ENCODE measurements at places on chromosomes 5 and 9. TPM values are rescaled to one million over a fixed set of nuclear protein-coding genes. Genes with fewer than 3 reads are reported as not detected.

PCDHA1 gene
- 2.7 TPM for total RNA-seq

TMEM167A gene
- 146 TPM for total RNA-seq

AIF1L gene
- total RNA-seq = 106 TPM

NPR3 gene
- 0.23 TPM for total RNA-seq

SPINK7 gene
- not detected for total RNA-seq

DNA sequence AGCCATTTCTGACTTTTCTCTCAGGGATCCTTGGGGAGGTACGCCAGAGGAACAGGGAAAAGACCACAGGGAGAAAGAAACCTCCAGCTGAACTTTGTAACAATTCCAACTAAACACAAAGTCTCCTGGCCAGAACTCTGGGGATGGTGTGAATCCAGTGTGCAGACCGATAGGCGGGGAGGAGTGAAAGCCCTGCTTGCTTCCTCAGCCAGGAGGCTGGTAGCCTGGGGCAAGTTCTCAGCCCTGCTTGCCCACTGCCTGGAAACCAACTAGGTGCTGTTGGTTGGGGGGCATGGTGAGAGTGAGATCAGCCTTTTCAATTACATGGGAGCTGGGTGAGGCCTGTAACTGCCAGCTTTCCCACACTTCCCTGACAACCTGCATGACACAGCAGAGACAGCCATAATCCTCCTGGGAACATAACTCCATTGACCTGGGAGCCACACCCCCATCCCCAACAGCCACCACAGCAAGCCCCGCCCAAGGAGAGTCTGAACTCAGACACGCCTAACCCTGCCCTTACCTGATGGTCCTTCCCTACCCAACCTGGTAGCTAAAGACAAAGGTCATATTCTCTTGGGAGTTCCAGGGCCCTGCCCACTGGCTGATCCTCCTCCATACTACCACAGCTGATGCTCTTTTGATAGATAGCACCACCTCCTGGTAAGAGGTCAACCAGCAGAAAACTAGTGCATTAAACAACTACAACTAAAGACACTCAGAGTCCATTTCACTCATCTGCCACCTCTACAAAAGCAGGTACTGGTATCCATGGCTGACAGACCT is 100.1 kb upstream of the TNFAIP8 start:
- peak; percentile 67 for DNase-seq

DNA sequence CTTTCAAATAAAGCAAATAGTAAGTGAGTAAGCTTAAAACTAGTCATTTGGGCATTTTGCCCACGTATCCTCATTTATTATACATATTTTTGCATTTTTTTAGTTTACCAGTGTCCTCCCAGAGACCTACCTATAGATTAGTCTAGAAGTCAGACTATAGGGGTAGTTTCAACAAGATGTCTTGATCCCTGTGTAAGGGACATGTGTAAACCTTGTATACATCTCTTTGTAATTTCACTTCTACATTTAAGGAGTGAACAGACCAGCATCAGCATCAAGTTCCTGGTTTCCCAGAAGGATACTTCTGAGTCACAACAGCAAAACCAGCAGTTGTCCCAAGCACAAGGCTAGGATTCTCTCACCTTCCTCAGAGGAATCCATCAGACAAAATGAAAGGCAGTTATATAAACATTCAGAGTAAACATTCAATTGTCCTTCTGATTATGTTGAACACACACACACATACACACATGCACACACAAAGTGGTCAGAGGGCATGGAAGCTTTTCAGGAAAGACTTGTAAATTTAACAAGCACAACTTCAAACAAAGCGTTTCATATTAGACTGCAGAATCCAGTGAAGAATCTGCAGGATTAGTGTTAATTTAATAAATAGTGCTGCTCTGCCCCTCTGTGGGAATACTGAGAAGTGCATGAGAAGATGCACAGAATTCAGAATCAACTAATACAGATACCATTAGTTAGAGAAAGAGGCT is 55.4 kb downstream of the HINT1 start:
- no peak for DNase-seq

DNA sequence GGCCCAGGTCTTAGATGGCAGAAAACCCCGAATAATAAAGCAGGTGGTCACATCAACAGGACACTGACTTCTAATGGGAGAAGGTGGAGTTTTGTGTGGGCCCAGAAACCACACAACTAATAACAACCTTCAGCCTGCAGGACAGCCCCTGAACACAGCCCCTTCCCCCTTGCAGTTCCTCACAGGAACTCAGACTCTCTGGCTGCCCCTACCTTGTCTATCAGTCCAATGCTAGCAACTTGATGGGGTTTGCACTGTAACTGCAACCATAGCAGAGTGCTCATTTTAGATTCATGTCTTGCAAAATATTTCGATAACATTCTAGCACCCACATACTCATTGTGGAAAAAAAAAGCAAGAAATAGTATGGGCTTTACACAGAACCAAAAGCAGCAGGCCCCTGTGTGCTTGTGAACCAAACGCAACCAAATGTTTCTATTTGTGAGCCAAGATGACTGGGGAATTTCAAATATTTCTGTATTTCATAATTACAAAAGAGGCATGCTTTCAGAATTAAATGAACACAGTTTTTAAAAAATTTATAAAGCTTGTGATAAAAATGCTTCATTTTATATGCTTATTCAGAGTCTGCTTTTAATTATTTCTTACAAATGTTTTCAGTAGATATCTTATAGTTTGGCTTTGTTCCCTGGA is 62.7 kb upstream of the PDE4D start:
- DNase-seq = no peak

- DNase-seq = peak; percentile 41
These were observed 54.0 kb downstream of the SHOC1 start for GRCh38 chr9:111740739-111741138.

DNA sequence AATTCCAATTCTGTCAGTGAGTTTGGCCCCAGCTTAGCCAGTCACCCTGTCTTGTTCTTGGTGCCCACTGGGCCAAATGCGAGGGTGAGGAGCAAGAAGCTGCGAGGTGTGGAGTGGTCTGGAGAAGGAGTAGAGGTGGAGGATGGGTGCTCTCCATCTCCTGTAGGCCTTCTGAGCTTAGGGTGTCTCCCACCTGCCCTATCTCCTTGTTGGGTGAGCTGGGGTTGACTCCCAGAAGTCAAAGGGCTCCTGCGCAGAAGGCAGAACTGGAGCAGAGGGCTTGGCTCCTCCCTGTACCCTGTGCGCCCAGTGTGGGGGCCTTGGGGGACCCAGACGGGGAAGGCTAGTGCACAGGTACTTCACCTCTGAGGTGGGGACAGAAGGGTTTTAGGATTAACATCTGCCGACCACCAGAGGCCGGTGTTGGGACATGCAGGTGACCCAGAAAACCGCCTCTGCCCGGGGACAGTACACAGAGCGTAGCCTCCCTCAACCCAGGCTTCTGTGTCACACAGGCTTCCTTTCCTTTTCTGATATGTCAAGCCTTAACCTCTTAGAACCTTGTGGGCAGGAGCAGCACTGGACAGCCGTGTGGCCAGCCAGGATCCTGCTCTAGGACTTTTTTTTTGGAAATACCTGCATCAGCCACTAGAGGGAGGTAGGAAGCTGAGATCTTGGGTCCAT is 16.9 kb downstream of the IL5 start:
- peak; percentile 42 for DNase-seq

- no peak for DNase-seq
These were observed 81.3 kb downstream of the SMARCA2 start for GRCh38 chr9:2096376-2096970.

GRCh38 chr5:172647352-172648012 is 6.4 kb downstream of the NEURL1B start:
- DNase-seq = no peak

- DNase-seq = peak; percentile 78
These were observed 637.7 kb downstream of the SEMA5A start for GRCh38 chr5:8908055-8908683.

DNA sequence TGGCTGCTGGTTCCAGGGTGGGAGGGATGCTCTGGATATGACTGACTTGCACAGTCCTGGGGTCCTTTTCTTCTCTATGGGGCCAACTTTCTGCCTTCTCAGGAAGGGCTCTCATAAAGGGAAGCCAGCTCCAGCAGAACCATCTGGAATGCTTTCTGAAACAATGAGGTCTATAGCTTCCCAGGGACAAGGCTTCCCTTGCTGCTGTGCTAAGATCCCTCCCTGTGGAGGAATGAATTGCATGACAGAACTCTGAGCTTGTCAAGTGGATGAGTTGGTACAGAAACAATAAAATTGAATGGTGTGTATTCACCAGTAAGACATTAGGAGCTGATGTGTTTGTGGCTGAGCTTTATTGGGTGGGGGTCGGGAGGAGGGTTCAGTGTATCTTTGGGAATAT is 19.8 kb downstream of the CKMT2 start:
- DNase-seq = no peak

GRCh38 chr5:138536665-138537315 is 6.2 kb downstream of the ETF1 start:
- peak; percentile 17 for DNase-seq

DNA sequence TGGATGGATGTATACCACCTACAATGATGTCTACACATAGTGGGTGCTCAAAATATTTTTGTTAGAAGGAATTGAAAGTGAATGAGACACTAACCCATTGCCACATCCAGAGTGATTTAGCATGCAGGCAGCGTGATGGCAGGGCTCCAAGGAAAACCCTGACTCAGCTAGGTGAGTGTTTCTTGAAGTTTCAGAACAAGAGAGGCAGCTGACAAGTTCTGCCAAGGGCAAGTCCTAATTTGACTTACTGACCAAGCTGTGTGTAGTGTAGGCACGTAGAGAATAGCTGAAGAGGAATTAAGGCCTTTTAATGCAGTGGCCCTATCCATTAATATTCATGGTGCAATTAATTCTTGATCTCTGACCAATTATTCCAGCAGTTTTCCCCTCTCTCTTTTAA is 107.8 kb upstream of the ATP10B start:
- DNase-seq = no peak

DNA sequence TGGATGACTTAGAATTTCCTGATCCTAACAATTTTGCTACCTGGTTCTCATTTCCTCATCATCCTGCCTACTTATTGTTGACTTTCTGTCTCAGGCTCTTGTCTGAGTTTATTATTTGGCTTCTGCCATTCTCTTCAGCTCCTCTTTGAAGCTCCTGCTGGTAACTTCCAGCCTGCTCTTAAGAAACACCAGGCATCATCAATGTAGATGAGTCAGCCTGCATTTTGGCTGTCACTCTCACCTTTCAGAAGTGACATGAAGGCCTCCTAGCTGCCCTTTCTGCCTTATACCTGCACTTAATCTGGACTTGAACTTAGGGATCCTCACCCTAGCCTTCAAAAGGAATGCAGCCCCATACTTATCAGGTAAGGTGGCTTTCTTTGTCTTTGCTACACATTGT is 551.8 kb upstream of the ZNF608 start:
- no peak for DNase-seq

GRCh38 chr5:32439086-32439642 is 5.4 kb downstream of the ZFR start:
- DNase-seq = no peak

All from WTC11 (cell line).